Left renal cortex interstitium (tissue), 4 donors: ENCODE measurements at places on chromosomes 1 and 21.

DNA sequence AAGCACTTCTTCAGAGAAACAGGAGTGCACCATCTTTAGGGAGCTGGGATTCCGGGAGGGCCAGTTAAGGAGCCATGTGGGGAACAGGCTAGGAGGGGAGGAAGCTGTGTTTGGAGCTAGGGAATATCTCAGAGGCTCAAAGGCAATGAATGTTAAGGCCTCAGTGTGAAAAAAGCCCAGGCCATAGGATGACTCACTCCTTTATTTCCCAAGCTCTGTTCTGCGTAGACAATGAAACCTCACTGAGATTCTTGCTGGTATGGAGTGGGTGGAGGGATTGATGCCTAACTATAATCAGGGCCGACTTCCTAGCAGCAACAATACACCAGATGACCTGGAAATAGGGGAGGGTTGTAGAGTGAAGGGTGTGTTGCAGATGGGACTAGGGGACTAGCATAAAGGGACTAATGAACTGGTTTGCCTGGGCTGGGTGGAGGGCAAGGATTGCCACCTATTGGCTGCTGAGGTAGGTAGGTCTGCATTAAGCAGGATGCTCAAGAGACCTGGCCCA lies 2.1 kb downstream of the GNAT2 start:
- DNase-seq: no peak

- no peak for DNase-seq
These were observed 9.0 kb downstream of the LRRC47 start for GRCh38 chr1:3787349-3787715.

DNA sequence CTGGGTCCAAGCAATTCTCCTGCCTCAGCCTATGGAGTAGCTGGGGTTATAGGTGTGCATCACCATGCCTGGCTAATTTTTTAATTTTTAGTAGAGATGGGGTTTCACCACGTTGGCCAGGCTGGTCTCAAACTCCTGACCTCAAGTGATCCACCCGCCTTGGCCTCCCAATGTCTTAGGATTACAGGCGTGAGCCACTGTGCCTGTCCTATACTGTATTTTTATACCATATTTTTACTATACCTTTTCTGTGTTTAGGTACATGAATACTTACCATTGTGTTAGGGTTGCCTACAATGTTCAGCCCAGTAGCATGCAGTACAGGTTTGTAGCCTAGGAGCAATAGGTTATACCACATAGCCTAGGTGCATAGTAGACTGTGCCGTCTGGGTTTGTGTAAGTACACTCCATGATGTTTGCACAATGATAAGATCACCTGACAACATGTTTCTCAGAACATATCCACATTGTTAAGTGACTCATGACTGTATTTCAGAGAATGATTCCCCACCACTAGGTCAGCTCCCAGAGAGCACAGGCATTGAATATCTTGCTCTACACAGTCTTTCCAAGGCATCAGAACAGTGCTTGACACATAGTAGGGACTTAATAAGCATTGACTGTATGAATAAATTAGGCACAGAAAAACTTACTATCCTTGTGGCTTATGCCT lies 6.0 kb upstream of the CITED4 start:
- no peak for DNase-seq

DNA sequence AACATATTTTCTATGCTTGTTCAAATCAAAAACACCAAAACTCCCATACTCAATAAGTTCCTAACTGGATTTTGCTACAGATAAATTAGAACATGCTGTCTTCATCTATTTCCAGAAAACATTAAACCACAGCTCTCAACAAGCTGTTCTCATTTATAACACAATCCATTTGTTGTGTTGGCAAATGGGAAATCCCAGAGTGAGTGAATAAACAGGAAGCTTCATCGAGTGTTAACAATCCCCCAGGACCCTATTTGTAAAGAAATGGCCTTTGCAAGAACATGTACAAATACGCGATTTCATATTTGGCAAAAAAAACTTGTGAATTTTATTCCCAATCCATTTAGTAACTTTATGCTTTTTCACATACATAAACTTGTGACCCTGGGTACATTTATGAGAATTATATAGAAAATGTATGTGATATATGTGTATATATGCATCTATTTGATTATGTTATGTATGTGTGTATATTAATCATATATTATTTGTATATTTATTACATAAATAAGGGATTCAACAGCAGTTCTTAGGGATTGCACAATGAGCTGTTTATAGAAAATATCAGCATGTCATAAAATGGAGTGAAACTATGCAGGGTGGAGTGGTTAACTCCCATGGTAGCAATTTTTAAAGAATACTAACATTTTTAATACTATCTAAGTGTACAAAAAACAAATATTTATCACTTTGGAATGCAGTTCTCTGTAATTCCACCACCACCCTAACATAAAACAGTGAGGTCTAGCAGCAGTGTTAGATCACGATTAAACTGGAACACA lies 160.0 kb downstream of the NEGR1 start:
- DNase-seq: peak; percentile 3

GRCh38 chr1:46480959-46481646 lies 8.5 kb upstream of the DMBX1 start:
- no peak for DNase-seq

GRCh38 chr1:162417650-162418049 lies 5.7 kb upstream of the SH2D1B start:
- DNase-seq: no peak
